ENCODE measurements at places on chromosomes 3 and 15. TPM values are rescaled to one million over a fixed set of nuclear protein-coding genes. Genes with fewer than 3 reads are reported as not detected.

DNA sequence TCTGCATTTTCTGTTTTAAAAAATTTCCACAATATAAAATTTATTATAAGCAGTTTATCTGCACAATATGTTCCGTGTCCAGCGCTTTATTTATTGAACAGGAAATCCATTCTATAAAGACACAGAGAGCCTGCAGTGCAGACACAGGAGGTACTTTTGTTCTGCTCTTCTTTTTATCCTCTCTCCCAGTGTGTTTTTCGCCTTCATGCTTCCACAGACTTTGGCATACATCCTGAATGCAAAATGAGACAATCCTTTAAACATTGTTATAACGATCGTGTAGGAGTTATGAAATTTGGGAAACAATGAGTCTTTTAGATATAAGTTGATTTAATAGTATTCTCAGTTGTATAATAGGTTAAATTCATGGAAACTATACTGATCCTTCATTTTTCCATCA is 749.2 kb downstream of the NAALADL2 start:
- no peak overlapping the region for H3K27ac ChIP-seq
- H3K36me3 ChIP-seq, result no peaks in the 10 kb centered on the region
- DNase-seq, result no peak
- no peaks in the 10 kb centered on the region for H3K4me1 ChIP-seq
- H3K4me3 ChIP-seq, result no peak overlapping the region
- no peaks in the 10 kb centered on the region for H3K27me3 ChIP-seq

GRCh38 chr3:105876780-105877327 is 8.0 kb upstream of the CBLB start:
- no peak overlapping the region for H3K4me3 ChIP-seq
- H3K27ac ChIP-seq, result no peak overlapping the region
- no peak for DNase-seq
- H3K36me3 ChIP-seq, result no peaks in the 10 kb centered on the region
- no peaks in the 10 kb centered on the region for H3K4me1 ChIP-seq

The ZNF80 gene
- total RNA-seq, result 0.33 TPM

GRCh38 chr3:156273111-156273694 is 152.8 kb downstream of the KCNAB1 start:
- no peak for DNase-seq
- H3K27ac ChIP-seq, result no peak overlapping the region
- no peak overlapping the region for H3K4me3 ChIP-seq
- H3K27me3 ChIP-seq, result no peaks in the 10 kb centered on the region

- no peaks in the 10 kb centered on the region for H3K27me3 ChIP-seq
- H3K4me3 ChIP-seq, result no peak overlapping the region
- H3K27ac ChIP-seq, result no peak overlapping the region
Measured at GRCh38 chr3:194072097-194072428, 63.9 kb upstream of the HES1 start.

GRCh38 chr3:58116161-58116955 is 94.4 kb downstream of the DNASE1L3 start:
- no peaks in the 10 kb centered on the region for H3K36me3 ChIP-seq
- H3K27ac ChIP-seq, result peak overlapping the region; percentile 50
- no peaks in the 10 kb centered on the region for H3K27me3 ChIP-seq
- H3K4me3 ChIP-seq, result no peak overlapping the region
- no peak for DNase-seq

GRCh38 chr3:17942856-17943255 is 200.4 kb upstream of the TBC1D5 start:
- H3K27ac ChIP-seq, result no peak overlapping the region
- no peaks in the 10 kb centered on the region for H3K36me3 ChIP-seq
- H3K27me3 ChIP-seq, result no peaks in the 10 kb centered on the region
- no peak overlapping the region for H3K4me3 ChIP-seq

GRCh38 chr3:119035014-119035346 is 334 bp upstream of the IGSF11 start:
- no peak overlapping the region for H3K27ac ChIP-seq
- no peak for DNase-seq
- H3K4me1 ChIP-seq, result no peaks in the 10 kb centered on the region
- H3K4me3 ChIP-seq, result peak overlapping the region; percentile 61
- peaks cover 7% of the 10 kb centered on the region for H3K27me3 ChIP-seq
- H3K36me3 ChIP-seq, result no peaks in the 10 kb centered on the region

GRCh38 chr3:122868322-122868721 is 73.5 kb downstream of the SLC49A4 start:
- H3K4me3 ChIP-seq, result no peak overlapping the region
- H3K27ac ChIP-seq, result no peak overlapping the region
- no peak for DNase-seq
- H3K4me1 ChIP-seq, result no peaks in the 10 kb centered on the region

GRCh38 chr15:56608993-56609392 is 124.3 kb downstream of the ZNF280D start:
- DNase-seq, result no peak
- H3K27ac ChIP-seq, result no peak overlapping the region
- no peak overlapping the region for H3K4me3 ChIP-seq
- no peaks in the 10 kb centered on the region for H3K4me1 ChIP-seq
- H3K27me3 ChIP-seq, result no peaks in the 10 kb centered on the region
- no peaks in the 10 kb centered on the region for H3K36me3 ChIP-seq

DNA sequence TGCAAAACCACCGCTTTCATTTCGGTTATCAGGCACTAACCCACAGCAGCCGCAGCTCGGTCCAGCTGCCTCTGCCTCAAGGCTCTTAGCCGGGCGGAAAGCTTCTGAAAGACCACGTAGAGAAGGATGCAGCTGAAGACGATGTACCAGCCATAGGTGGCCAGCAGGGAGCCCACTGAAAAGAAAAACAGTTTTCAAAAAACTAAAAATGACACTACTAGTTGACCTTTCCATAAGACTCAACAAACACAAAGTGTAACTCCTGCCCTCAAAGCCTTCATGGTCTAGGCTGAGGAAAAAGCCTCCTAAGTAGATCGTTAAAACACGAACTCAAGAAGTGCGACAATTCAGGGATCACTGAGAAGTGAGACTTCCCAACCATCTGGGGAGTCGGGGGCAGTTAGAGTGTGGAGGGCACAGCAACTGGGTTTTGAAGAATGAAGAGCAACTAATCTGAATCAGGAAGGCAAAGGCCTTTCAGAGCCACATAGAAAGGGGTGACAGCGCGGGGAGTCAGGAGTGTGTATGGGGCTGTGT is 716 bp downstream of the SELENOS start:
- H3K4me1 ChIP-seq, result no peaks in the 10 kb centered on the region
- DNase-seq, result no peak
- peak overlapping the region; percentile 87 for H3K27ac ChIP-seq
- peak overlapping the region; percentile 76 for H3K4me3 ChIP-seq
- peaks cover 20% of the 10 kb centered on the region for H3K36me3 ChIP-seq

DNA sequence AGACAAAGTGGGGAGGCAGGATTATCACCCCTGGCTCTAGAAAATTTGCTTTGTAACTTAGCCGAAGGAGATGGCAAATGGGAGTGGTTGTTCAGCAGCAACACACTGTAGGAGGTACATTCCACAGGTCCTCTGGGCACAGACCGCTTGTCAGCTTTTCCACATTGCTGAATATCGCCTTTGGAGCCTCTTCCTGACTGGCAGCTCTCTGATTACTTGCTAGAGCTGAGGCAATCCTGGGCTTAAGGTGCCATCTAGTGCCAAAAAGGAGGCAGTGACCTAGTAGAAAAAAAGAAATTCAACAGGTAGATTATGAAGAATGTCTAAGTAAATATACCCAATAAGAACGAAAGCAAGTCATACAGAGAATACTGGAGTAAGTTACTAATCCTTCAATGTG is 13.1 kb upstream of the SCN5A start:
- no peak overlapping the region for H3K4me3 ChIP-seq
- no peak overlapping the region for H3K27ac ChIP-seq
- no peaks in the 10 kb centered on the region for H3K27me3 ChIP-seq

GRCh38 chr3:133805384-133805701 is 272 bp upstream of the SRPRB start:
- H3K4me3 ChIP-seq, result peak overlapping the region; percentile 93
- no peaks in the 10 kb centered on the region for H3K36me3 ChIP-seq
- no peaks in the 10 kb centered on the region for H3K4me1 ChIP-seq
- no peaks in the 10 kb centered on the region for H3K27me3 ChIP-seq
- no peak for DNase-seq

DNA sequence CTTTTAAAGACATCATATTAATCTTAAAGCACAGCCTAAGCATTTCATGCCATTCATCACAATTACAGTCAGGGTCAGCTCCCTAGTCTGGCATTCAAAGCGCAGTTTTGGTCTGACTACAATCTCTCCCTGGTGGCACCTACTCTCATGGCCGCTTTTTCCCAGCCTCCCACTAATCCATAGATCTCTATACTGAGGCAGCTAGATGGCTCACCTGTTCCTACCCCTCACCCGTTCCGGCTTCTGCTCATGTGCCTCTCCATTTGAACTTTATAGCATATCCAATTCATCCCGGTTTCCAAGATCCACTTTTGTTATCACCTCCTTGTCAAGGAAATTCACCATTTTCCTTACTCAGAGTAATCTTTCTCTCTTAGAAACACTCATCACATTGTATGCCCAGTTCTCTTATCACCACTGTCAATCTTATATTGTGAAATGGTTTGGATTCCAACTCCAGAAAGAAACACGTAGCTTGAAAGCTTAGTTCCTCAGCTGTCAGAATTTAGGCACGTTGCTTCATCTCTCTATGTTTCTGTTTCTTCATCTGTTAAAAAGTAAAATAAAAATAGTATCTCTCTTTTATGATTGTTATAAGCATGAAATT is 220.0 kb upstream of the UBE2E2 start:
- H3K27me3 ChIP-seq, result no peaks in the 10 kb centered on the region
- H3K36me3 ChIP-seq, result no peaks in the 10 kb centered on the region
- H3K4me3 ChIP-seq, result no peak overlapping the region
- H3K4me1 ChIP-seq, result no peaks in the 10 kb centered on the region

The FBXO40 gene
- not detected for total RNA-seq

DNA sequence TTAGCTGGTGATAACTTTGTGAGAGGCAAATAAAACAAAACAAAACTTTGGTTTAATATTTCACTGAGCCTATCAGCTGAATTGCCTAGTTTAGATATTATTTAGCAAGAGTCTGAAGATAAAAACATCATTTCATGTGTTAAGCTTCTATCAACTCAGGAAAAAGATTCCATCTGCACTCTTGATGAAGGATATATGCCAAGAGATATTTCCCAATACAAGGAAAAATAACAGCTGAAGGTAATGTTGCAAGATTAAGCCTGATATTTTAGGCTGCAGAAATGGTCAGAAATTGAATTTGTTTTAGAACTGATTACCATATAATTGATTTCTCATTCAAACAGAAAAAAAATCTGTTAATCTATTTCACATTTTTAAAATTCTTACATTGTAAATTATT is 77.2 kb upstream of the SLITRK3 start:
- no peaks in the 10 kb centered on the region for H3K4me1 ChIP-seq
- H3K27ac ChIP-seq, result no peak overlapping the region
- no peaks in the 10 kb centered on the region for H3K36me3 ChIP-seq
- H3K4me3 ChIP-seq, result no peak overlapping the region

GRCh38 chr3:9891072-9891622 is 737 bp downstream of the JAGN1 start:
- H3K4me1 ChIP-seq, result no peaks in the 10 kb centered on the region
- peak overlapping the region; percentile 99 for H3K27ac ChIP-seq
- peaks cover 5% of the 10 kb centered on the region for H3K36me3 ChIP-seq
- peak overlapping the region; percentile 97 for H3K4me3 ChIP-seq

- no peaks in the 10 kb centered on the region for H3K36me3 ChIP-seq
- no peaks in the 10 kb centered on the region for H3K27me3 ChIP-seq
- H3K27ac ChIP-seq, result no peak overlapping the region
- H3K4me1 ChIP-seq, result no peaks in the 10 kb centered on the region
- no peak for DNase-seq
Measured at GRCh38 chr3:61715886-61716527, 154.6 kb downstream of the PTPRG start.

DNA sequence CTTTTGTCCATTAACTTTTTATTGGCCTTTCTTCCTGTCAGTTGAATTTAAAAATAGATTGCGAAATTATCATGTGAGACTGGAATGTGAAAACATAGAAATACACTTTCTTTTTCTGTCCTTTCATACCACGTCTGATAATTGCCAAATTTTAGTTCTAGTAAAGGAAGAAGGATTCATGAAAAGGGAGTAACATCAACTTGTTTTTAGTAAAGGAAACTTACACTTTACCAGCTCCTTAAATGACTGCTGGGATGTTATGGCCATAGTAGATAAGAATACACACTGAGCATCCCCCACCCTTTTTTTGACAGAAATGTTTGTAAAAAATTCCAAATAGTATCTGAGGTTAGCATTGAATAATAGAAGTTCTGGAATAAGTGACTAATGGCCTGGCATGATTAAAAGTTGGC is 137.9 kb downstream of the NEO1 start:
- no peak for DNase-seq
- H3K4me3 ChIP-seq, result no peak overlapping the region
- H3K36me3 ChIP-seq, result no peaks in the 10 kb centered on the region
- H3K27ac ChIP-seq, result no peak overlapping the region
- no peaks in the 10 kb centered on the region for H3K4me1 ChIP-seq

The GP5 gene
- not detected for total RNA-seq

The RTP1 gene
- total RNA-seq, result not detected

- H3K27me3 ChIP-seq, result no peaks in the 10 kb centered on the region
- H3K27ac ChIP-seq, result no peak overlapping the region
- no peaks in the 10 kb centered on the region for H3K36me3 ChIP-seq
- DNase-seq, result no peak
- H3K4me3 ChIP-seq, result no peak overlapping the region
Measured at GRCh38 chr3:121490161-121490560, 55.6 kb downstream of the POLQ start.

DNA sequence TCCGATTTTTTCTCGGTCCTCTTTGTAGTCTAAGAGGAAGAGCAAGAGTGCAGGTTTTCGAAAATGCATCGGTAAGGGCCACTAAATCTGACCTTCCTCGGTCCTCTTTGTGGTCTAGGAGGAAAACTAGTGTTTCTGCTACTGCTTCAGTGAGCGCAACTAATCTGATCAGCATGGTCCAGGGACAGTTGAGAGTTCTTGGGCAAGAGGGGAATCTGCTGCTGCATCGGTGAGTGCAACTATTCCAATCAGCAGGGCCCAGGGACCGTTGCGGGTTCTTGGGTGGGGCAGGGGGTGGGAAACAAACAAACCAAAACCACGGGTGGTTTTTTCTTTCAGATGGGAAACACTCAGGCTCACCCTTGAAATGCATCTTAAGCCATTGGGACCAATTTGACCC is 10.5 kb upstream of the OSBPL11 start:
- no peak overlapping the region for H3K27ac ChIP-seq
- no peaks in the 10 kb centered on the region for H3K36me3 ChIP-seq

- H3K4me1 ChIP-seq, result no peaks in the 10 kb centered on the region
- H3K4me3 ChIP-seq, result no peak overlapping the region
- H3K27me3 ChIP-seq, result no peaks in the 10 kb centered on the region
- H3K36me3 ChIP-seq, result no peaks in the 10 kb centered on the region
- no peak overlapping the region for H3K27ac ChIP-seq
- DNase-seq, result no peak
Measured at GRCh38 chr15:77329202-77329601, 90.7 kb downstream of the PEAK1 start.

DNA sequence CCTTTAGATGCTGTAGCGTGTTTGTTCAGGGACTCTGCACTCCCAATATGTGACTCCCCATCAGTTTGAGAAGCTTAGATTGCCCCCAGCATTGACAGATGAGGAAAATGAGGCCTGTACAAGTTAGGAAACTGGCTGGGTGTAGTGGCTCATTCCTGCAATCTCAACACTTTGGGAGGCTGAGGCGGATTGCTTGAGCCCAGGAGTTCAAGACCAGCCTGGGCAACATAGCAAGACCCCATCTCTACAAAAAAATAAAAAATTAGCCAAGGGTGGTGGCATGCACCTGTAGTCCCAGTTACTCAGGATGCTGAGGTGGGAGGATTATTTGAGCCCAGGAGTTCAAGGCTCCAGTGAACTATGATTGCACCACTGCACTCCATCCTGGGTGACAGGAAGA is 14.0 kb upstream of the PTPN23 start:
- DNase-seq, result no peak
- H3K27ac ChIP-seq, result no peak overlapping the region
- peaks cover 8% of the 10 kb centered on the region for H3K27me3 ChIP-seq
- no peaks in the 10 kb centered on the region for H3K36me3 ChIP-seq

Data from breast epithelium (tissue), 4 donors.